Esophagus squamous epithelium (tissue), 5 donors: ENCODE measurements at places on chromosomes 12 and 14.

DNA sequence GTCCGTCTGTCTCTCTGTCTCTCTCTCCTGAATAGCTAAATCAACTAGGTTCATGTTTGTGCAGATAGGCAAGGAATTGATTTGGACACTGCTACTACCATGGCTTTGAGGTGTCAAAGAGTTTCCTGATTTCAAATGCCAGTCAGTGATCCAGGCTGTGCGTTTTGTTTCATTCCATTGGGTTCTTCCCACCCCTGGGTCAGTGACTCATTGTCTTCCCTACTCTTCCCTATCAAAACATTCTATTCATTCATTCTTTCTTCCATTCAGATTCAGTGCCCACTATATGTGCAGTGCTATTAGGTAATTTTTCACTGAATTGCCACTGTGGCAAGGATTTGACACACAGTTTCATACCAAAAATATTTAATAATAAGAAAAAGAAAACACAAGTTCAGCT, 50.4 kb downstream of the RPH3A start:
- H3K4me1 ChIP-seq = no peaks in the 10 kb centered on the region
- peaks cover 66% of the 10 kb centered on the region for H3K27me3 ChIP-seq
- H3K27ac ChIP-seq = no peak overlapping the region
- DNase-seq = no peak

DNA sequence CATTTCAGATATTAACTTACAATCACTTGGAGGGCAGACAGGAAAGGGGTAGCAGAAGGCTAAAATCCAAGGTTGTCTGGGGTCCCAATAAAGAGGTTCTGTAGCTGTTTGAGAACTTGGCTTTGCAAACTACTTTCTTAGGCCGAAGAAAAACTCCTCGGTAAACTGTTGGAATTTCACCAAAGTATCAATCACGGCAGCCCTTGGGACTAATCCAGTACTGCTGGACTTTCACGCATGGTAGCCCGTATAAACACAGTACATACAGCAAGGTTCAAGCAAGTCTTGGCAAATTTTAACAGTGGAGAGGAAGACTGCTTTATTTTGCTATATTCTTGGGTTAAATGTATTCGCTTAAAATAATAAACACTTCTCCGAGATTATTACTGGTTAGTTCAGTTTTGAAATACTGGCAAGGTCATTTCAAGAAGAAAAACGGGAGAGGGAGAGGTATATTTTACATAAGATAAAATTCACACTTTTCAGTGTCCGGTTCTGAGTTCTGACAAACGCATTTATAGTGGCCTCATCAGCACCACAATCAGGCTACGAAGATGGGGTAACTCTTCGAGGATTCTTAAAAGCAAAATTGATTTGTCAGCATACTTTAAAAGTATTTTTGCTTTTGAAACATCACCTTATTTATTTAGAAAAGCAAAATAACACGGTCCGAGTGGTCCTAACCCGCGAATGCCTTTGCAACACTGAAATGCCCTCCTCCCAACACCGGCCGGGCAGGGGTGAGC, 1.3 kb downstream of the SETD3 start:
- H3K4me1 ChIP-seq = peaks cover 19% of the 10 kb centered on the region
- H3K27me3 ChIP-seq = no peaks in the 10 kb centered on the region
- H3K27ac ChIP-seq = peak overlapping the region; percentile 99
- no peak for DNase-seq
- H3K36me3 ChIP-seq = no peaks in the 10 kb centered on the region

- no peaks in the 10 kb centered on the region for H3K36me3 ChIP-seq
- no peak overlapping the region for H3K27ac ChIP-seq
- no peaks in the 10 kb centered on the region for H3K27me3 ChIP-seq
These were observed 246.2 kb upstream of the NPAS3 start for GRCh38 chr14:32692441-32692840.

DNA sequence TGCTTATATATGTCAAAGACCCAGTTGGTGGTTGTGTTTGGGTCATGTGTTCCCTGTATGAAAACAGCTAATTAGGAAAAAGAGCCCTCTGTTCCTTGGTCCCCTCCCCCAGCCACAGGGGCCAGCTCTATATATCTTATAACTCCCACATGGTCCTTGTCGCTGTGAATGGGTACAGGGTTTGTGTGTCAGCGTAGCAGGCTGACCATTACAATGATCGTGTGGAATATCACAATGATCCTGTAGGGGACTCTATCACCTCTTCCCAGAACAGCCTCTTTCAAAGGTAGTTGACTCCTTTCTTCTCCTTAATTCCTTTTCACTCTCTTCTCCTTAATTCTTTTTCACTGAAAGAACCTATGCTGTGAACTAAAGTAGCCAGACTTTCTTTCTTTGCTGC, 51.6 kb upstream of the RIC8B start:
- DNase-seq = no peak
- no peaks in the 10 kb centered on the region for H3K27me3 ChIP-seq
- H3K27ac ChIP-seq = no peak overlapping the region
- H3K4me3 ChIP-seq = no peak overlapping the region

DNA sequence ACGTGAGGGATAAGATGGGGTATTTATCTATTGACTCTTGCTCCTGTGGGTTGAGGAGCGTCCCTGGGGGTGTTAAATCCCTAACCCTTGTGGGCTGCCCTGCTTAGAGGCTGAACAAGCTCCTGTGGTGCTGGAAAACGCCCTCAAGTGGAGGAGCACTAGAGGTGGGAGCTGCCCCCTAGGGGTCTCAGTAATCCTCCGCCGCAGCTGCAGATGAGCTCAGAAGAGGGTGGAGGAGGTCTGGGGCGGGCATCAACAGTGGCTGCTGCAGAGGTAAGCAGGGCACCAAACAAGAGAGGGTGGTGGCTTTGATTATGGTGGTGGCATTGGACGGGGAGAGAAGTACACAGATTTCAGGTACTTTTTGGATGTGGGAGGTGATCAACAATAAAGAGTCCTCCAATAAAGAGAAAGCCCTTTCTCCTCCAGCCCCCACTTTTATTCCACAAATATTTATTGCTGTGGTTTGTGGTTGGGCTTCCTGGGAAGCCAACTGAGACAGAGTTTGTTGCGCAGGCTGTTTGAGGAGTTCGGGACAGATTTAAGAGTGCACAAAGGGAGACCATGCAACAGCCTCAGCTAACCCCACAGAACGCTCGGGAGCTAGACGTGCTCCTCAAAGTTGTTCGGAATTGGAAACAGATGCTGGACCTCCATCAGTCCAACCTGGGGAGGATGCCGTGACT, 179.9 kb downstream of the ADCK1 start:
- no peak overlapping the region for H3K27ac ChIP-seq
- no peak overlapping the region for H3K4me3 ChIP-seq
- no peaks in the 10 kb centered on the region for H3K4me1 ChIP-seq
- no peak for DNase-seq
- H3K36me3 ChIP-seq = no peaks in the 10 kb centered on the region
- H3K27me3 ChIP-seq = no peaks in the 10 kb centered on the region

- H3K27me3 ChIP-seq = no peaks in the 10 kb centered on the region
- H3K4me3 ChIP-seq = no peak overlapping the region
- H3K4me1 ChIP-seq = no peaks in the 10 kb centered on the region
- H3K27ac ChIP-seq = no peak overlapping the region
These were observed 23.3 kb downstream of the LRTM2 start for GRCh38 chr12:1843641-1844005.

DNA sequence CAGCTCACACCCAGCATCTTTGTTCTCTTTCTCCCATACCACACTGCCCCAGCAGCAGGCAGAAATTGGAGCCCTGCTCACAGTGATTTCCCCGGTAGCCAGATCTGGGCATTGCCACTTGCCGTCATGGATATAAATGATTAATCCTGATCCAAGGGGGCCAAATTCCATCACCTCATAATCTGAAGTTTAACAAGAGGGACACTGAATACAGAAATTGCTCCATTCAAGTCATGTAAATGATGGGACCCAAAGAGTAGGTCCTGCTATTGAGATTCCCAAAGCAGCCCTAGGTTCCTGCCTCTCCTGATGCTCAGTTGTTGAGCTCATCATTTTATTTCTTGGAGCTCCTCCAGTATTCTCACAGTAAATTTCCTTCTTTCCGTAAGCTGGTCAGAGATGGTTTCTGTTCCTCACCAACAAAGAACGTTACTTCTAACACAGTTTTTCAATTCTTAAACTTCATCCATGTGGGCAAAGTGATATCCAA, 11.7 kb downstream of the ITPR2 start:
- H3K4me3 ChIP-seq = no peak overlapping the region
- H3K27ac ChIP-seq = no peak overlapping the region
- H3K36me3 ChIP-seq = no peaks in the 10 kb centered on the region
- H3K4me1 ChIP-seq = no peaks in the 10 kb centered on the region

DNA sequence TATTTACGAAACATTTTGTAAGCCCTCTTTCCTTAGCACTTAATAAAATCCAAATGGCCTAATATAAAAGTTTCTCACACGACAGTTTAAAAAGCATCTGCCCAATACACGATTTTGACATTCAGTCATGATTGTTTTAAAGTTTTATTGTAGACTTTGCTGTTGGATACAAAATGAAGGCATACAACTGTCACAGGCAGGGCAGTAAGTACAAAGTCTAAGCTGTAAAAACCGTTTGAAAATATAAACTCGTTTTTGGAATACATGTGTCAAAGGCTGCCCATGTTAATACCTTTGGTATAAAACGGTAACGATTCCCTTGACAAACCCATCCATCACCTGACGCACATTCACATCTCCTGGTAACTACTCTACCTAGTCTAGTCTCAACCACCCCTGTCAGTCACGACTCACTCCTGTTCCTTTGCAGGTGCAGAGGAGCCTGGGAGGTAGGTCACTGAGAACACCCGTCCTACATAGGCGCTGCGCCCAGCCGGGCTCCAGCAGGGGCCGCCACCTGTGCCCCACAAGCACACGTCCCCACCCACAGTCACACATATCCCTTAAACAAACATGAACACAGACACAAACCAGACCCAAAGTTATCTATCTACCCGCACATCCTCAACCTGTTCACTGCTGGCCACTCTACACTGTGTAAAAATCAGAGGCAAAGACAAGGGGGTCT, 27.1 kb downstream of the KCTD10 start:
- DNase-seq = no peak
- no peaks in the 10 kb centered on the region for H3K27me3 ChIP-seq
- H3K4me1 ChIP-seq = peaks cover 19% of the 10 kb centered on the region
- H3K27ac ChIP-seq = no peak overlapping the region

- H3K4me1 ChIP-seq = no peaks in the 10 kb centered on the region
- no peak overlapping the region for H3K27ac ChIP-seq
- no peaks in the 10 kb centered on the region for H3K36me3 ChIP-seq
- H3K27me3 ChIP-seq = no peaks in the 10 kb centered on the region
- no peak for DNase-seq
These were observed 66.4 kb downstream of the OTOGL start for GRCh38 chr12:80165746-80166145.

DNA sequence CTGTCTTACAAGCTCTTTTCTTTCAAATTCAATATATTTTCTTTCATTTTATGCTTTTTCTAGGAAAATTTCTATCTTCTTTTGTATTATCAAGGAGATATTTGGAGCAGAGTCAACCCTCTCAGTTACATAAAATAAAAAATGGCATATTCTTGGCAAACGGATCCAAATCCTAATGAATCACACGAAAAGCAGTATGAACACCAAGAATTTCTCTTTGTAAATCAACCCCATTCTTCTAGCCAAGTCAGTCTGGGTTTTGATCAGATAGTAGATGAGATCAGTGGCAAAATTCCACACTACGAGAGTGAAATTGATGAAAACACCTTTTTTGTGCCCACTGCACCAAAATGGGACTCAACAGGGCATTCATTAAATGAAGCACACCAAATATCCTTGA, 20.6 kb downstream of the PIK3C2G start:
- no peaks in the 10 kb centered on the region for H3K27me3 ChIP-seq
- no peak for DNase-seq
- H3K27ac ChIP-seq = peak overlapping the region; percentile 19
- H3K4me1 ChIP-seq = peaks cover 48% of the 10 kb centered on the region
- H3K36me3 ChIP-seq = no peaks in the 10 kb centered on the region
- H3K4me3 ChIP-seq = no peak overlapping the region

- H3K4me3 ChIP-seq = no peak overlapping the region
These were observed 40.5 kb downstream of the BTG1 start for GRCh38 chr12:92105110-92105509.

DNA sequence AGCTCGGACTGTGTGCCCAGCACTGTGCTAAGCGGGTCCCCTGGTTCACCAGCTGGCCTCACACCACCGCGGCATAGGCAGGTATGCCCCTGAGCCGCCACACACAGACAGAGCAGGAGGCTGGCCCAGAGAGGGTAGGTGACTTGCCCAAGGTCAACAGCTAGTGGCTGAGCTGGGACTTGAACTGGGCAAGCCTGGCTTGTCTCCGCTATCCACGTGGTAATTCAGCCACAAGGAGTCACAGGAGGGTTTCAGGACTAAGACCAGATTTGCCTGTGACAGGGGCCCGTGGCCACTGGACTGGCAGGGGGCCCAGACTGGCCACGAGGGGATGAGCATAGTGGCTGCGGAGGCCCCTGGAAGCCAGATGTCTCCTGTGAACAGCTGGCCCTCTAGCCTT, 47.7 kb downstream of the NCOR2 start:
- peak overlapping the region; percentile 96 for H3K27ac ChIP-seq
- no peak for DNase-seq
- H3K27me3 ChIP-seq = no peaks in the 10 kb centered on the region
- H3K4me3 ChIP-seq = no peak overlapping the region
